ENCODE measurements at places on chromosomes 3 and 15.

DNA sequence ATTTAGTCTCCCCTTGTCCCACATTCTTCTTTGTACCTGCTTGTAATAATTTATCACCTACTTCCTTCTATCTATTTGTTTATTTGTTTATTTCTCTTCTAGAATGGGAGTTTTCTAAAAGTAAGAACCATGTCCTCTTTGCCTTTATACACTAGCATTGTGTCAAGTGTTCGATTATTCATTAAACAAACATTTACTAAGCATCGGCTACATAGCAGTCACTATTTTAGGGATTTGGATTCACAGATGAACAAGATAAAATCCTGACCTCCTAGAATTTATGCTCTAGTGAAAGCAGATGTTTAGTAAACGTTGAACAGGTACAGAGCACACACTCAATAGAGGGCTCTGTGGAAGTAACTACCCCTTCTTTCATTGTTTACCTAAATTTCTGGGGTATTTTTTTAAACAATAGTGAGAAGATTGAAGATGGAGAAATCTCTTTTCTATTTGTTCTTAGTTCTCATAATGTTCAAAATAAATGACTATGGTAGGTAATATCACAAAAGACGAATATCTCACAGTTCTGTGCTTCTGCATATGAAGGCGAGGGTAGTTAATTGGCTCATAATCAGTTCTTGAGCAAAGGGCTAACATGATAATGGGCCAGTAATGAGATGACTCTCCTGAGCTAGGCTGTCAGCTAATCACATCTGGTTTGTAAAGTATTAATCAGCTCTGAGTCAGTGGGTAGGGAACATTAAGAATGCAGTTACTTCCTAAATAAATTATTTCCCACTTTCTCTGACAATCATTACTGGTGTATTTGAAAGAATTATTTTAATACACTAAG, 111.9 kb downstream of the SLC9A9 start:
- DNase-seq = no peak

DNA sequence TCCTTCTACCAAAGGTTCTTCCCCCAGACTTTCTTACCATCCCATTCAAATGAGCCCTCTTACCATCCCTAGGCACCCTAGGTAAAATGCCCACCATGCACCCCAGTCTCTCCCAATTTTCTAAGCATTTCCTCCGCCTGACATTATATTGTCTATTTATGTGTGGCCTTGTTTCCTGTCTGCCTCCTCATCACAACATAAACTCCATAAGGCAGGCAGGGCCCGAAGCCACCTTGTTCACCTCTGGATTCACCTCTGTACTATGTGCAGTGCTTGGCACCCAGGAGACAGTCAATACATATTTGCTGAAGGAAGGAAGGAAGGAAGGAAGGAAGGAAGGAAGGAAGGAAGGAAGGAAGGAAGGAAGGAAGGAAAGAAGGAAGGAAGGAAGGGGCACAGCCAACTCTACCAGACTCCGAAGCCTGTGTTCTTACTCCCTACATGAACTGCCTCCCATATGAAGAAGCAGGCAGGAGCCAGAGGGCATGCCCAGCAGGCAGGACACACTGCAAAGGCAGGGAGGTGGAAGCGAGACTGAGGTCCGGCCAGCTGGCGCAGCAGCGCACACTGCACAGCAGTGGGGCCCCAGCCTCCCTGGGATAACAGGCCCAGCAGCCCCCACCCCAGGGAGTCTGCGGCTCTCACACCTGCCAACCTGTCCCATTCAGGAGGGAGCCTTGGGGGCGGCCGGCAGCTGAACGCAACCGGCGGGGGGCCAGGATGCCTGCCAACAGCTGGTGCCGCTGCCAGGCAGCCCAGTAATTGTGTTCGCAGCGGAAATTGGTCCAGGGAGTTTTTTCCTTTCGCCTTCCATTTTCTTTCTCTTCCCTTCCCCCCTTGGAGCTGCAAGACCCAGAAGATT, 106.0 kb upstream of the LINGO1 start:
- DNase-seq = no peak

DNA sequence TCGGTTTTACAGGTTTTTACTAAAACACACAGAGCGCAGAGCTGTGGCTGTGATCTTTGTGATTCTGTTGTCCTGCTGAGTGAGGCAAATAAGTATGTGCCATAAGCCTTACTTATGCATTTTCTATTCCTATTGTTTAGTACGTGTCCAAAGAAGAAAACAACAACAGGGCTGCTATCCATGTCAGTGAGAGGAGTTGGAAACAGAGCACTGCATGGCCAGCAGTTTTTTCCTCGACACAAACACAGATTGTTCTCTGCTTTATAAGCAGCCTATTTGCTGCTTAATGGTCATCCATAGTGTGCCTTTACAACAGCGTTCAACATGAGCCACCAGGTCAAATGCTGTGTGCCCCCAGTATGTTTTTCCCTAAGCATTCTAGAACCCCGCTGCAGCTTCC, 79.8 kb downstream of the SHQ1 start:
- DNase-seq = no peak

- DNase-seq = no peak
Measured at GRCh38 chr3:140845882-140846281, 95.8 kb upstream of the SLC25A36 start.

DNA sequence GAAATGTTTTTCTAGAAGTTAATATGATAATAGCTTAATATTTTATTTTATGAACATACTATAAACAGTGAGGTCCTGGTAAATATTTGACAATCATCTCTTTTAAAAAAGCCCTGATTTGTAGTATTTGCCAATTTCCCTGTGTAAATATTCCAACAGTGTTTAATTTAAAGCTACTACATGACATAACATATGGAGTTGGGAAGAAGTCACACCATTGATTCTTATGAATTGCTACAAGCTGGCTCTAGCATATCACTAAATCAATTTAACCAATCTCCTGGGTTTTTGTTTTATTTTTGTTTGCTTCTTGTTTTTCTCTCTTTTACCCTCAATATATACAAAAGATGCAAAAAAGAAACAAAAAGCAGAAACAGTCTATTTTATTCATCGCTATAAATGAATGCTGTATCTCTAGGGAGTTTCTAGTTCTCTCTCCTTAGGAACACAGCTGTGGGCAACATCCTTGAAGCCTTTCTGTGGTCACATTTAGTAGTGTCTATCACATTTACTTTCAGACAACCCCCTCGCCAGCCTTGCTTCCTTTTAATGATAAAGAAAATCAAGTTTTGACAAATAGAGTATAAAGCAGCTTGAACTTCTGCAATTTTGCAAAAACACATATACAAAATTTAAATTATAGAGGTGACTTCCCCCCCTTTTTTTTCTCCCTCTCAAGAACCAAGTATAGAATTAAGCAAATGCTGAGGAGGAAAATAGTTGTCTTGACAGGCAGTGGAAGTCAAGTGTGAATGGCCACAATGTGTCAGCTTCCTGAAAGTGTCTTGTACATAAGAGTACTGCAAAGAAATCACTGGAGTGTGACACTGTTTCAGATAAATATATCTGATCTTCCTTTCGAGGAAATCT, 21.4 kb downstream of the CCR1 start:
- no peak for DNase-seq

DNA sequence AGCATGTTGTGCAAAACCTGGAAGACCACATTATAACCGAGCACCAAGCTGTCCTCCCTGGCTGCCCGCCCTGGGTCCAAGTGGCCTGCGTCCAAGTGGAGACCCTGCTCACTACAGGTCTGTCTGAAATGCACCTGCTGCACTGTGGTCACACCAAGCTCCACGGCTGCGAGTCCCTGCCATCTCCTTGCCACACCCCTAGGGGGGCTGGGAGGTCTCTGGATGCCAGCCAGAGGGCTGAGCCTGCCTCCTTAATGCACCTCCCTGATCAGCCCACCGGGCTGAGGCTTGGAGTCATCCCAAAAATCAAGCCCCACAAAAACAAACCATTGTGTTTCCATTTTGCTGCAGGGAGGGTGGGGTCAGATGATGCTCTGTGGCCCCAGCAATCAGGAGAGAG, 187.1 kb downstream of the MEGF11 start:
- no peak for DNase-seq

DNA sequence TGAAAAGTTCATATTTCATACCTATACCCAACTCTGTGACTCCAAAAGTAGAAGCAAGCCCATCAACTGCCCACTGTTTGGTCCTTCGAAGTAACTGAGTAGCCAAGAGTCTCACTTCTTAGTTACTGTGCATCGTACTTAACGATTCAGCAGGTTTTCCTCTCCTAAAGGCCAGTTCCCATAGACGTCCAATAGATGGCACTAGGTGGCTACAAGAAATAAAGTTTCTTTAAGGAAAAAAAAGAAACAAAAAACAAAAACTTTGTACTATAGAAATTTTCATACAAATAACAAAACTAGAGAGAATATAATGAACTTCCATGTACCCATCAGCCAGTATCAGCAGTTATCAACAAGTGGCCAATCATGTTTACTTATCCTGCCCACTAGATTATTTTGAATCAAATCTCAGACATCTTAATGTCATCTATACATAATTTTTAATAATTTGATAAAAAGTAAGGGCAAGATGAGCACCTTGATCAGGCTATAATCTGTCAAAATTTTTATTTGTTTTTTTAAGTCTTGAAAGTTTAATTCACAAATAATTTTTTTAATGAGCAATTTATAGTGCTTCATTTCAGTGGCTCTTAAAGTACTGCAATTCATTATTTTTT, 63.8 kb upstream of the ACP3 start:
- DNase-seq = no peak

- no peak for DNase-seq
Measured at GRCh38 chr15:48052946-48053345, 67.8 kb upstream of the SLC24A5 start.
